ENCODE measurements at places on chromosomes 5 and 9.

GRCh38 chr9:103068753-103069152, 73.6 kb downstream of the CYLC2 start:
- no peak for DNase-seq

GRCh38 chr5:176371621-176372539, 6.6 kb downstream of the ARL10 start:
- DNase-seq: no peak

- no peak for DNase-seq
Observed at GRCh38 chr9:4566806-4567205, 76.5 kb downstream of the SLC1A1 start.

DNA sequence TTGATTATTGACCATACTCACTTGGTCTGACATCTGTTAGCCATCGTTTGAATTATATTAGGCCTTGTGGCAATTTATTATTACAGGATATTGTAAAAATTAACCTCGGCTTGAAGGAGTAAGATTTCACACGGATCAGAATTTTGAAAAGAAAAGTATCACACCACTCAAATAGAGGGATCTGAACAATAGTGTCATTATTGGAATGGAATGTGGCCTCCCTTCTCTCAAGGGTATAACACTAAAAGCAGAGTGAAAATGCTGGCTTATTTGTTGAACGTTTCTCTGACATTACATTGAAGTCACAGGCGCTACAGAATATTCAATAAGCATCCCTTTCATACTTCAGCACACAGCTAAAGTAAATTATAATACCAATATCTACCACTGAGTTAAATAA, 509.3 kb downstream of the CTNND2 start:
- no peak for DNase-seq

DNA sequence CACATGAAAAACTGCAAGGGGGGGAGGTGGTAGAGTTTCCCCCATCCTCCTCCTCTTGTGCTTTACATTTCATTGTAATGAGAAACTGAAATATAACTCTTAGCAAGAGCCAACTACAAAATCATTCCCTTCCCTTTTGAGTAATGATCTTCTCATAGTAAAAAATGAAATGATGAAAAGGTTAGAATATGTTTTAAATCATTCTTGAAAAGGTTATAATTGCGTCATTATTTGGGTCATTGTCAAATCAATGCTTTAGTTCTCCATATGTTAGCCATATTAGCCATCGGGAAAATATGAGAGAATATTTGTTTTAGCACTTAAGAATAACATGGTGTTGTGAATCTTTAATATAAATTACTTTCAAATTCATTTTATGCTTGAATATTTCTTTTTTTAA, 1185.0 kb upstream of the CDH18 start:
- DNase-seq: no peak

DNA sequence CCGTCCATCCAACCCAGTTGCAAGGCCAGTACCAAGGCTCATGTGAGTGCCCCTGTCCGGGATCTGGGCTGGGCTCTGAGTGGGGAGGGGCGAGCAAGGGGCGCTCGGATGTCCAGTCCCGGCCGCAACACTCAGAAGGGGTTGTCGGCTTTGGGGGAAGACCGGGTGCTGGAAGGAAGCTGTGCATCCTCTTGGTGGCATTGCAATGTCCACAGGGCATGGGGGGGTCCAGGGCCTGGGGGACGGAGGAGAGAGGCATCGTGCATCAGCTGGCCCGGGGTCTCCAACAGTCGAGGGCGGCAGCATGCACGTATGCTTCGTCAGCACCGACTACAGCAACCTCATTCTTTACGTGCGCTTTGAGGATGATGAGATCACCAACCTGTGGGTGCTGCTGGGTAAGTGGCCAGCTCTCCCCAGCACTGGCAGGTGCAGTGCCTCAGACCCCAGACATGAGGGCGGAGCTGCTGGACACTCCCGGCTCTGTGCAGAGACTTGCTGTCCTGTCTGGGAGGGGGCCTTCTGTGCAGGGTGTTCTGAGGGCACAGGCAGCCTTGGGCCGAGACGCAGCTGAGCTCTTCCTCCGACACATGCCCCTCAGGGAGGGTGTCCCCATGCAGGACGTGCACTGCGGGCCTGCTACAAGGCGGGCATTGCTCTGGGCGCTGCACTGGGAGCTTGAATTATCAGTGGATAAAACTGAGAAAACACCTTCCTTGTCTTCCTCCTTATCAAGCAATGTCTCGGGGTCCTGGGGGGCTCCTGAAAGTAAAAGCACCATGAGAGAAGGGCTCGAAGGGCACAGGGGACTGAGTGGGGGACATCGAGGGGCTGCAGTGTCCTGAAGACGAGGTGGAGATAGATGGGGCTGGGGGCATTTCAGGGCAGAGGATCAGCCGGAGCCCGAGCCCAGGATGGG, 22.5 kb downstream of the GLT6D1 start:
- no peak for DNase-seq

- DNase-seq: no peak
Observed at GRCh38 chr5:104793755-104794080, 1231.1 kb upstream of the NUDT12 start.

DNA sequence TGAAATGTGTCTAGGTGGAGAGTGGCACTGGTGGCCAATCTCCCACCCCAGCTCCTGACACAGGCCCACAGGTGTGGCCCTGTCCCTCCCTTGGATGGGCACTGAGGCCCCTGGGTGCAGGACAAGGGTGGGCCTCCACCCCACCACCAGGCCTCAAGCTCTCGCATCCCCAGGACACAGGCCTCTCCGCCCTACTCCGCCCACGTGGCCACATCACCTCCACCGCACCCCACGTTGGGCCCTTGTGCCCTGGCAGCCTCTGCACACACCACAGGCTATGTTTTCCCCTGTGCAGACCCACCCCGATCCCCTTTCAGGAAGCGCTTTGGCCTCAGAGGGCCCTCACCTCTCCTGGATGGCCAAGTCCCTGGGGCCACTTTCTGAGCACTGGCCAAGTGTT, 54.7 kb downstream of the SECISBP2 start:
- DNase-seq: no peak
